ENCODE measurements at places on chromosomes 7 and 10. TPM values are rescaled to one million over a fixed set of nuclear protein-coding genes. Genes with fewer than 3 reads are reported as not detected.

Gene DNAH11
- total RNA-seq: 2.3 TPM

Gene AKR1C1
- total RNA-seq: 1.4 TPM

Gene ZNF800
- 41.1 TPM for total RNA-seq

Gene HKDC1
- total RNA-seq: 3.7 TPM

Gene PHKG1
- total RNA-seq: 1.5 TPM

Gene ANKRD2
- not detected for total RNA-seq

Gene IGFBP3
- 1.4 TPM for total RNA-seq

Gene CRTAC1
- total RNA-seq: not detected

Gene PTPRN2
- 2.5 TPM for total RNA-seq

Gene PNLIPRP2
- not detected for total RNA-seq

Gene GPRIN2
- total RNA-seq: not detected

Gene SFTPA2
- not detected for total RNA-seq

Gene ANXA8L1
- total RNA-seq: 0.22 TPM

Gene HMX3
- not detected for total RNA-seq

Gene CLDN15
- total RNA-seq: 23.0 TPM

Gene EDRF1
- total RNA-seq: 44.7 TPM

Gene FAM13C
- total RNA-seq: not detected

Gene ARHGAP22
- not detected for total RNA-seq

Gene RAMP3
- total RNA-seq: not detected

Gene PNLIPRP1
- not detected for total RNA-seq

Gene OPN1SW
- not detected for total RNA-seq

Gene OR13A1
- total RNA-seq: not detected

Gene AKR1D1
- not detected for total RNA-seq

Gene GBX1
- not detected for total RNA-seq

Gene CLCN1
- total RNA-seq: 0.07 TPM

Gene SH2B2
- 1.3 TPM for total RNA-seq

Gene CYP26C1
- not detected for total RNA-seq

Gene MEOX2
- total RNA-seq: not detected

Gene ITIH5
- total RNA-seq: not detected

Gene MMD2
- total RNA-seq: not detected

Gene RPP30
- 50.5 TPM for total RNA-seq

Gene DRGX
- not detected for total RNA-seq

Gene WNT2
- total RNA-seq: not detected

Data from T-helper 1 cell treated with Interleukin-12 subunit alpha and Interleukin-12 subunit beta and Interleukin-4 antibody, amounts not matched to agents 30 ng/mL and 1 ng/mL, for 36 hours (primary cell).